ENCODE measurements at places on chromosomes 1 and 21.

- no peak for DNase-seq
Measured at GRCh38 chr1:27487966-27488884, 1.7 kb downstream of the WASF2 start.

DNA sequence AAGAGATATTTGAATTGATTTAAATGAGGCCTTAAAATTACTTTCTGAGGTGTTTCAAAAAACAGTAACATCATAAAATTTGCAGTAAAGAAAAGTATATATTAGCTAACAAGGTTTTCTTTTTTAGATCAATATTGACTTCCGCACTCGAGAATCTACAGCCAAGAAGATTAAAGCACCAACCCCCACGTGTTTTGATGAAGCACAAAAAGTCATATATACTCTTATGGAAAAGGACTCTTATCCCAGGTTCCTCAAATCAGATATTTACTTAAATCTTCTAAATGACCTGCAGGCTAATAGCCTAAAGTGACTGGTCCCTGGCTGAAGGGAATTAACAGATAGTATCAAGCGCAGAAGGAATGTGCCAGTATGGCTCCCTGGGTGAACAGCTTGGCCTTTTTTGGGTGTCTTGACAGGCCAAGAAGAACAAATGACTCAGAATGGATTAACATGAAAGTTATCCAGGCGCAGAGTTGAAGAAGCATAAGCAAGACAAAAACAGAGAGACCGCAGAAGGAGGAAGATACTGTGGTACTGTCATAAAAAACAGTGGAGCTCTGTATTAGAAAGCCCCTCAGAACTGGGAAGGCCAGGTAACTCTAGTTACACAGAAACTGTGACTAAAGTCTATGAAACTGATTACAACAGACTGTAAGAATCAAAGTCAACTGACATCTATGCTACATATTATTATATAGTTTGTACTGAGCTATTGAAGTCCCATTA lies 3.6 kb downstream of the RGS1 start:
- peak; percentile 26 for DNase-seq

GRCh38 chr1:156368889-156369684 lies at the start of gene RHBG:
Gene RHBG, plus strand, starts transcription at chr1:156369211. Its CDS starts 39 bp downstream, at chr1:156369250.
- no peak for DNase-seq

DNA sequence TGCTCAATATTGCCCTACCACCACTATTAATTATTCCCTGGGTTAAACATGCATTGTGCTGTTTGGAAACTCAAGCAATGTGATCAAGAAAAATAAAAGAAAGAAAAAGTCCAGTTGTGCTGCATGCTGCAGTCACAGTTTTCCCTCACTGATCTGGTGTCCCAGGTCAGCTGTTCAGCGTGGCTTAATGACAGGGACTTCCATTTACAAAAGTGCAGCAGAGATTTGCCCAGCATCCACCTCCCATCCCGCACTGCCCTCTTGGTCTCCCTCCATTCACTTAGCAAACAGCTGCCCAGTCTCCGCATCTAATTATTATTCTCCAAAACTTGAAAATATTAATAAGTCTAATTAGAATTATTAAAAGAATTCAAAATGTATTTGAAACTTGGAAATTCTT lies 2.0 kb upstream of the OR2T4 start:
- DNase-seq: no peak

- no peak for DNase-seq
Measured at GRCh38 chr1:5108740-5109139, 454.3 kb downstream of the AJAP1 start.

- no peak for DNase-seq
Measured at GRCh38 chr1:171220581-171221054, 27.7 kb upstream of the FMO1 start.

DNA sequence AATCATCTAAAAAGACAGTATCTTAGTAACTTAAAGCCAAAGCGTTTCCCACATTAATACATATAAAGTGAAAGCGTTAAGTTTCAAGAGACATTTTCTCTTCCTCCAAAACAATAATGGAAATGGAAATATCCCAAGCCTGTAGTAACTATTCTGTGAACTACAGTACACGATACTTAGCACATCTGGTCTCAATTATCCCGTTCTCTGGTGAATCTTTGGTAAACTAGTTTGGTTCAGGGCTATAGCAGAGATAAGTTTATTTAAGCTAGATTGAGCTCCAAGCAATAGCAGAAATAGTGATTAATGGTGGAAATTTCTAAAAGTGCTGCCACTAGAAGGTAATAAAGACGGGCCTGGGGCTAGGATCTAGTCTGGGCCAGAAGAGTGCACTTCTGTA lies 55.2 kb downstream of the PCNX2 start:
- DNase-seq: no peak

GRCh38 chr1:93596329-93597089 lies 85.1 kb downstream of the BCAR3 start:
- no peak for DNase-seq

- DNase-seq: no peak
Measured at GRCh38 chr1:225657462-225657989, 4.6 kb upstream of the ENAH start.

DNA sequence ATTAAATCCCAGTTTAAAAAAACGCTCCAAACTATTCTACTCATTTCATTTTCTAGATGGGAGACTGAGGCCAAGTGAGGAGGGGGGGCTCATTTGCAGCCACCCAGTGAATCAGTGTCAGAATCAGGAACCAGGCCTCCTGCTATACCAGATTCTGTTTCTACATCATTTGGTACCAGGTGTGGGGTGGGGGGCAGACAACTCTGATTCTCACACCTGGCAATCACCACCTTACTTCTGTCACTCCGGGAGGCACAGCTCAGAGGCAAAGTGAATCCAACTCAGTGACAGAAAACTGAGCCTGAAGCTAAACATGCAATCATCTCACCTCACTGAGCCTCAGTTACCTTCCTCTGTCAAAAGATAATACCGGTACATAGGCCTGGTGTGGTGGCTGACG lies 23.5 kb upstream of the ID3 start:
- no peak for DNase-seq

- no peak for DNase-seq
Measured at GRCh38 chr1:248779350-248779749, 23.8 kb upstream of the LYPD8 start.

DNA sequence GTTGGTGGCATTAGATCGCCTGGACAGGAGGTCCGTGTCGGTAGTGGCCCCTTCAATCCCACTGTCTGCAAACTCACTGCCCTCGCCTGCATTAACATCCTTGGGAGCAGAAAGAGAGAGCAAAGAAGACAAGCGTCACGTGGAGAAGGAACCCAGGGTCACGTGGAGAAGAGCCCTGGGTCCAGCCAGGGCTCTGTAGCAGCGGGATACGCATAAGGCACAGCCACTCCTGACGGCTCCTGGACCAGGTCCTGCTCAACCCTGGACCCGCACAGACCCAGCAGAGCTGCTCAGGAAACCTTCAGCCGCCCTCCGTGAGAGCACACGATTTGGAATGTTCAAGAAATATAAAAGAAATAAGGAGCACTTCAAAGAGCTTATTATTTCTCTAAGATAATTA lies 92.0 kb downstream of the TIAM1 start:
- no peak for DNase-seq

GRCh38 chr21:32311621-32312020 lies 13.0 kb downstream of the MRAP start:
- no peak for DNase-seq

GRCh38 chr21:42622284-42622683 lies 31.1 kb upstream of the PDE9A start:
- no peak for DNase-seq

DNA sequence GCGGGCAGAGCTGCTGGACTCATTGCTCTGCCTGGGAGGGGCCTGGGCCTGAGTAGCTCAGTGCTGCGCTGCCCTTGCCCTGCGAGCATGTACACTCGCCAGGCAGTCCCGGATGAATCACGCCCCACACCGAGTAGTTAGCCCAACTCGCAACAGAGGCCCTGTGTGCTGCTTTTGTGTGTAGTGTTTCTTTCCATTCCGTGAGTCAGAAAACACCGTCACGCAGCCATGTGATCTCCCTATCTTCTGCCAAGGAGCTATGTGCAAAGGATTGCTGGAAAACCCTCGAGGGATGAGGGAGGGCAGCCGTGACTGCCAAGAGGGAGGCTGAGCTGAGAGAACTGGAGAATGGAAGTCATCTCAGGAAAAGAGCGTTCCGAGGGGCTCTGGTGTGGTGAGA lies 37.3 kb downstream of the NENF start:
- peak; percentile 59 for DNase-seq

- no peak for DNase-seq
Measured at GRCh38 chr1:30100524-30100862, 622.9 kb downstream of the MATN1 start.

DNA sequence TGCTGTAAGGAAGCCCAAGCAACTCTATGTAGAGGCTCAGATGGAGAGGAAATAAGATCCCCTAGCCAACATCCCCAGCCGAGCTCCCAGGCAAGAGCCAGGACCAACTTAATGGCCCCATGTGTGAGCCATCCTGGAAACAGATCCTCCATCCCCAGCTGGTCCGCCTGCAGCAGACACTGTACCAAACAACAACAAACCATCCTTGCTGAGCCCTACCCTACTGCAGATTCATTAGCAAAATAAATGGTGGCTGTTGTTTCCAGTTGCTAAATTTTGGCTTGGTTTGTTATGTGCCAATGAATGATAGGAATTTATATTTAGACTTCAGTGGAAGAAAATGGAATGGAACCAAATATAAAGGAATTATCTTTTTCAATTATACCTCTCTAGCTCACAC lies 43.9 kb downstream of the LMX1A start:
- no peak for DNase-seq

DNA sequence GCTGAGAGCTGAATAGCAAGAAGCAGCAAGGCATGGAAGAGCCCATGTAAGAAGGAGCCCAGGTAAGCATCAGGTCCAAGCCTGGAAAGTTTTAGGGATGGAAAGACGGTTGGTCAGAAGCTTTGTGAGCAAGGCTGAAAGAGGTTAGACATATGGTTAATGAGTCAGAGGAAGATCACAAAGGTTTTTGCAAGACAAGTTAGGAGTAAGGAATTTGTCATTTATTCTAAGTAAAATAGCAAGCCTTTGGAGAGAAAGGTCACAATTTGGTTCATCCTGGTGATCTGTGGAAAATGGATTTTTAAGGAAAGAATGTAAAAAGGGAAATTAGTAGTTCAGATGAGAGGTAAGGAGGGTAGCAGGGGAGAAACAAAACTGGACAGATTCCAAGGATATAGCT lies 106.7 kb downstream of the DPYD start:
- DNase-seq: no peak

- no peak for DNase-seq
Measured at GRCh38 chr21:31260790-31261189, 83.3 kb downstream of the TIAM1 start.

GRCh38 chr1:226821719-226822085 lies 48.7 kb upstream of the PSEN2 start:
- DNase-seq: no peak

- DNase-seq: no peak
Measured at GRCh38 chr1:108560874-108561459, 1.1 kb downstream of the EEIG2 start.

DNA sequence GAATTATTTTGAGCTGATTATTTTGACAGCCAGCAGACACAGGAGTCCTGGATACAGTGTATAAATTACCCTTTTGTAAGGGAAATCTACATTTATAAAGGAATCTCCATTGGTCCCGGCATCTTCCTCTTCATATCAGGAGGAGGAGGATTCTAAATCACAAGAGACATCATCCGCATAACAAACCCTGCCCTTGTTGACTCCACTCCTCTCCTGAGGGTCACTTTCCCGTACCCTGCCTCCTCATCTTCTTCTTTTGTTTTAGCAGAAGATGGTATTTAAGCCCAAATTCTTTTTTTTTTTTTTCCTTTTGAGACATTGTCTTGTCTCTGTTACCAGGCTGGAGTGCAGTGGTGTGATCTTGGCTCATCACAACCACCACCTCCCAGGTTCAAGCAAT lies 14.6 kb upstream of the PKNOX1 start:
- no peak for DNase-seq

- no peak for DNase-seq
Measured at GRCh38 chr1:58391056-58391455, 155.5 kb downstream of the OMA1 start.

GRCh38 chr1:214321705-214322453 lies 40.9 kb downstream of the SMYD2 start:
- DNase-seq: no peak

DNA sequence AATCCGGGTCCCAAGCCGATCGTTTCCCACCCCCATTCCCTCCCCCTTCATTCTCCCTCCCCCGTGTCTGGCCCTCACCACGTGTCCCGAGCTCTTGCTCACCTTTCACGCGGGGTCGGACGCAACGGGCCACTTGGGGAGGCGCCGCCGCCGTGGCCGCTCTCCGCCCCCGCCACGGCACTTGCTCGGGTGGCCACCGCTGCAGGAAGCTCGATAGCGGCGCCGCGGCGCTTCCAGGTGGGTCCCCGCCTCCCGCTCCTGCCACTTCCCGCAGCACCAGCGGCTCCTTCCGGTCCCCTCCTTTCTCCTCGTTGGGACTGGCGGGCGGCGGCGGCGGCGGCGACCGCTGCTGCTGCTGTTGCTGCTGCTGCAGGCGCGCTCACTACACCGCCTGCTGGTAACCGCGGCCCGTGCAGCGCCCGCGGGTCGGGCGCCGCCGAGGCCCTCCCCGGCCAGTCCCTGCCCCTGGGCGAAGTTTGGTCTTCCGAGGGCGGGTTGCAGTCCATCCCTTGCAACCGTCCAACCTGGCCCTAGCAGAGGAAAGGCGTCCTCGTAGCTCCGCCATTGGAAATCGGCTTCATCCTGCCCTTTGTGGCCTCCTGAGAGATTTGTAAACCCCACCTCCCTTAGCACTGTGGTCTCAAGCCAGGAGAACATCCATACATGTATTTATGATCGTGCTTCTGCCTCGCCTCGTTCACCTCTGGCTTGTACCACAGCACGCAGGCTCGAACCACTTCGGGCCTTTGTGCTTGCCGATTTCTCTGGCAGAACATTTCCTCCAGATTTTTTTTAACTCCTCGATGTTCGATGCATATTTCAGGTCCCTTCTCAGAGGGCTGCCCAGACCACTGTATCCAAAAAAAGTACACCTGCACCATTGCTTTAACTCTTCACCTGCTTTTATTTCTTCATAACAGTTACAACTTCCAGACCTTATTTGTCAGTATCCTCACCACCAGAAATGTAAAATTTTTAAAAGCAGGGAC lies 996 bp upstream of the ZZZ3 start:
- DNase-seq: peak; percentile 56

DNA sequence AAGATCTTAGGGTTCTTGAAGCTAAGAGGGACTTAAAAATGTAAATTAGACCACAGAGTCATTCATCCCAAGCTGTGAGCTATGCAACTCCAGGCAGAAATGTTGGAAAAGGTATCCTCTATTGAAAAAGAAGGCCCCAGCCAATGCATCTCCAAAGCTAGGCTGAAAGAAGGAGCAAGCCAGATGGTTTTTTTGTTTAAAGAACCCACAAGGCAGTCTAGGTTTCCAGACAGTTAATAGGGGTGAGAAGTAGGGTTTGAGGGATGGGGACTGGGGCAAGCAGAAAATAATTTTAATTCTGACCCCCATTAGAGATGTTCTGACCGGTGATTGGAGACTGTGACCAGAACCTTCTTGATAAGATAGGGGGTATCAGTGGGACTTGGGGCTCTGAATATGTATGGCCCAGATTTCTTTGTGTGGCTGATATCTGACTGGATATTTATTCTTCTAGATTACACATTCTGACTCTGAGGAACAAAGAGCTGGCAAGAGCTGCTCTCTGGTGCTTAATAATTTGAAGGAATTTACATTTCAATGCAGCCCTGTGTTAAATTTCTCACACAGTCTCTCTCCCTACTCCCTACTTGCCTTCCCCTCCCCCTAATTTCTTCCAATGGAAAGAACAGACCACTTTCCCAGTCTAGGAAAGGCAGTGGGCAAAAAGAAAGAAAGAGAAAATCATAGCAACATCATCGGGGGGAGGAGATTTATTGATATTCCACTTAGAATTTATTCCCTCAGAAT lies 104.9 kb downstream of the NUF2 start:
- DNase-seq: no peak

Data from kidney epithelial cell (primary cell).